NT2/D1 (cell line): ENCODE measurements at places on chromosomes 6 and 20.

DNA sequence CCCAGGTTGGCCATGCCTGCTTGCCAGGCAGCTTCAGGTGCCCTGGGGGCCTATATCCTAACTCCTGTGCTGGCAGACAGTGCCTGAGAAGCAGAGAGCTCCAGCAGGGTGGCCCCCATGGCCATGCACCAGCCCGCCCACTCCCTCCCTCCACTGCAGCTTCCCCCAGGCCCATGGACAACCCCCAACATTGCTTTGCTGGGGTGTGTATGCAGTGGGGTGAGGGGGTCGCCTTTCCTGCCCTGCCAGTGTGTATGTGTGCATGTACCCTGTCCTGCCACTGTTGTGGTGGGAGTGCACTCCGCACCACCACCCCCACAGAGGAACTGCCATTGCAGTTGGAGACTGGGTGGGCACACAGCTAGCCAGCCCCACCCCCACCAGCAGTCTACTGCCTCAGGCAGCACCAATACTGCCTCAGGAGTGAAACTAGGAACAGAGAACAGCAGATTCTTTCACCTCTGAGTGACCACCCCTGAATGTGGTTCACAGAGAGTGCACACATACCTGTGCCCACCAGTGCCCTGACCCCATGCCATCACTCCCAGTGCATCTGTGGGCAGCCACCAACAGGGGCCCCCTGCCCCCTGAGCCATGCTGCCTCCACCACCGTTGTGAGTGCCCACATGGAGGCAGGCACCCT lies 151.1 kb downstream of the LRRC1 start:
- DNase-seq, result no peak

DNA sequence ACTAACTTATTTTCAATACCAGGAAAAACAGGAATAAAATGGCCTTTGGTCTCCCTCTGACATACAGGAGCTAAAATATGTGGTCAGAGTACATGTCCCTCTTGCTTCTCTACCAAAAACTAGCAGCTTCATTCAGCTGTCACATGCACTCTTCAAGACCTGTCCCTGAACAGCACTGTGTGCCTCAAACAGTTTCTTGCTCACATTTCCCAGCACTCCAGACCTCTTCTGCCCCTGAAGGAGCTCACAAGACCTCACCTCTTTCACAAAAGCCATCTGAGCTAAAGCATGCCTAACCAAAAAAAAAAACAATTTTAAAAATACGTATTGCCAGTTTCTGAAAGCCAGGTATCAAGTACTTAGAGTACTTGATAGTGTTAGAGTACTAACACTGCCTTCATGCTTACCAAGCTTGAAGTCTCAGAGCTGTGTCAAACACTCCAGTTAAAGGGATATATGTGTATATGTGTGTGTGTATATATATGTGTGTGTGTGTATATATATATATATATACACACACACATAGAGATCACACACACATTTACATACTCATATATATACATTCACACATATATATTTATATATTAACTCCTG lies 148.3 kb upstream of the POU3F2 start:
- no peak for DNase-seq

DNA sequence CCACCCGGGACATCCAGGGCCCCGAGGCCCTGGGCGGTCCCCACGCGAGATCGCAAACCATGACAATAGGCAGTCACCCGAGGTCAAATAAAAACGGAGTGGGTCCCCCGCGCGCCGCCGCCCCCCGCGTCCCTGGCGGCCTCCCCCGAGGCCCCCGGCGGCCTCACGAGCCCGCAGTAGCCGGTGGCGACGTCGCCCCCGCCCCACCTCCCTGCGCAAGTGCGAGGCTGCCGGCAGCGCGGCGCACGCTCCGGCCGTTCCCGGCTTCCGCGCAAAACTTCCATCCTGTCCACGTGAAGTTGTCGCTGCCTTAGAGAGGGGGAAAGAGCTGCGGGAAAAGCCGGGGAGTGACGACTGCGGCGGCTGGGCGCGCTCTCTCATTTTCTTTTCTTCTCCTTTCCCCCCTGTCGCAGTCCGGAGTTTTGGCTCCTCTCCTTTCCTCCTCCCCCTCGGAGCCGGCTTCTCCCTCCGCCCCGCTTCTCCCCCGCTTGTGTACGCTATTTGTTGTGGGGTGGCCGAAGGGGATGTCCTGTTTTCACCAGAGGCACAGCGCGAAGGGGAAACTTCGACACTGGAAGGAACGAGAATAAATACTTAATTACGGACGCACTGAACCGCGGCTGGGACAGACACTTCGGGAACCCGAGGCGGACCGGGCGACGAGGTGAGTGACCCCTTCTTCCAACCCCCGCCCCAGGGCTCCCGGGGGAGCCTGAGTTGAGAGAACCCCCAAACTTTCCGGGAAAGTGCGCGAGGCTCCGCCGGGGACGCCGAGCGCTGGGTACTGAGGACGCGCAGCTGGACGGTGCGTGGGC lies at the start of gene EYA4:
Gene EYA4 (plus strand): TSS at position 272 of the 815 bp plus-strand sequence. CDS start 33,424 bp downstream, outside the sequence.
- DNase-seq, result no peak

- no peak for DNase-seq
Measured at GRCh38 chr6:167705211-167705750, 121.4 kb upstream of the AFDN start.

- DNase-seq, result no peak
Measured at GRCh38 chr20:51439160-51439689, 103.3 kb downstream of the NFATC2 start.
